Fibroblast of skin of back (primary cell): ENCODE measurements at places on chromosomes 2 and 18.

- DNase-seq: peak; percentile 72
Measured at GRCh38 chr2:10297959-10298531, 4.7 kb upstream of the HPCAL1 start.

DNA sequence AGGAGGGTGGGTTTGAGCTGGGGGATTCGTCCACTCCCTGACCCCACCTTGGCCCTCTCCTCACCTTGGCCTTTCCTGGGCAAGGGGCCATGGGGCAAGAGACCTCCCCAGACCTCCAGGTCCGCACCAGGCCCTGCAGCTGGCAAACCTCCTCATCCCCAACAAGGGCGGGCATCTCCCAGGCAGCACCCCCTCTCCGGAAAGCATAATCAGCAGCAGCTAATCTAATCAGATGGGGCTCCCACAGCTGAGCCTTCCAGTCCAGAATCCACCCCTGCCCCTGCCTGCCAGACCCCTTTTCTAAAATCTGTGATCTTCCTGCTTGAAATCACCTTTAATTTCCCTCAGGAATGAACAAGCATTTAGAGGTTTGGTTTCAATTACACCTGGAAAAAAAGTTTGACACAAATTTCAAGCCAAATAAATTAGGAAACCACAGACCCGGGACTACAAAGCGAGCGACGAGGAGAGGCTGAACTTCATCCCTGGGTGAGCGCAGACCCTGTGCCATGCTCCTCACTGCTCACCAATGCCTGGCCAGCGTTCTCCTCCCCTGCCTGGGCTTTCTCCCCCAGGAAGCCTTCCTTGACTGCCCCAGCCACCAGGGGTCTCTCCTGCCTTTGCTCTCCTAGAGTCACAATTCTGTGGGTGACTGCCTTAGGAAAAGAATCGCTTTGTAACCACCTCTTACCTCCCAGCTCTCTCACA, 143.0 kb upstream of the MYCN start:
- DNase-seq: no peak

- DNase-seq: no peak
Measured at GRCh38 chr18:965921-966758, 61.5 kb downstream of the ADCYAP1 start.

DNA sequence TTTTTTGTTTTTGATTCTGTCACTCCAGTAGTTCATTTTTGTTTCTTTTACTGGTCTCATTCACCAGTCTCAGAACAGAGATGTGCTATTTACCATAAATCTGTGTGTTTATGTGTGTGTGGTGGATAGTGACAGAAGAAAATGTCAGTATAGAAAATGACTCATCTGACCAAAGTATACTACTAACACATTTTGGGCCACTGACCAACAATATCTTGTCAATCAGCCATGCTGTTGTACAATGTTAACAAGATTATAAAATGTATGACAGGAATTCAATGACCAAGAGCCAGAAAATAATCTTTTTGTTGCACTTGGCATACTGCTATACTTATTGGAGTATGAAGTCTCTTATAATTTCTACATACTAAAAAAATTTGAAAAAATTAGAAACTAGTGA, 1081.4 kb upstream of the NRXN1 start:
- DNase-seq: peak; percentile 82

DNA sequence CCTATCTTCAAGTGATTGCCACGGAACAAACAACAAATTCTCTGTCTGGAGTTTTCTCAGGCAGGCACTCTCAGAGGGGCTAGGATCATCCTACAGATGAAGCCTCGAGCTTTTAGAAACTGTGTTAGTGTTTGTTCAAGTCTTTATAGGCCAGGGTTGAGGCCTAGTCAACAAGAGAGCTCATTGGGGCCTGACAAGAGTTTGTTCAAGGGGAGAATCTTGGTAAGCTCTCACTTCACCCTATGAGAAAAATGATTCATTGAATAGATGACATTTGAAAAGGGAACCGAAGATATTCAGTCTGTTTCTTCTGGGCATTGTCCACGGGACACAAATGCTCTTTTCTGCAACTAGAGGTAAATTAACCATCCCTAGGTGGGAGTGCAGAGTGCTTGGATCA, 476.9 kb downstream of the PTPRM start:
- no peak for DNase-seq

GRCh38 chr2:172097557-172098131, 5.1 kb downstream of the DLX2 start:
- DNase-seq: no peak

GRCh38 chr2:23489471-23490322, 104.7 kb downstream of the KLHL29 start:
- DNase-seq: no peak
